ENCODE measurements at places on chromosomes 2 and 18. TPM values are rescaled to one million over a fixed set of nuclear protein-coding genes. Genes with fewer than 3 reads are reported as not detected.
A peak's percentile ranks its signal among the peaks of the same experiment; 100 is the strongest.

DNA sequence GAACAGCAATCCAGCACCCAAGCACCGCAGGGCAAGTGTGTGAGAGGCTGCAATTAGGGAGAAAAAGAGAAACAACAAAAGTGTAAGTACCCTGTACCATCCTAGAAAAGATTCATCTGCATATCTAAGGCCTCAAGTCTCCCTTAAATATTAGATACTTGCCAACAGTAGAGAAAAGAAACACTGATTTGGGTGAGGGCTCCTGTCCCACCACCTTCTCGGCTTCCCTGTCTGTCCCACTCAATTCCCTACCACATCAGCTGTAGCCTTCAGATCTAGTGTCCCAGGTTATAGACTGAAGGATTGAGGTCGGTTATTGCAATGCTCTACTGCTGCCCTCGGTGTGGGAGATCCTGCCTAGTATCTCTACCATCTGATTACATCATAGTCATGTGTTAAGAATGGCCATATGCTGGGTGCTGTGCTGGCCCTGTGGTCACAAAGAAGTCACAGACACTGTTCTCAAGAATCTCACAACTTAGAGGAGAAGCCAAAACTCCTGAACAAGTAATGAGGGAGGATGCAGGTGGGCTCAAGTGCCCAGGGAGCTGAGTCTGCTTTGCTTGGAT lies 2.5 kb downstream of the RAX start:
- H3K4me1 ChIP-seq, result peaks cover 8% of the 10 kb centered on the region
- H3K27me3 ChIP-seq, result peaks cover 98% of the 10 kb centered on the region
- H3K4me3 ChIP-seq, result no peak overlapping the region

DNA sequence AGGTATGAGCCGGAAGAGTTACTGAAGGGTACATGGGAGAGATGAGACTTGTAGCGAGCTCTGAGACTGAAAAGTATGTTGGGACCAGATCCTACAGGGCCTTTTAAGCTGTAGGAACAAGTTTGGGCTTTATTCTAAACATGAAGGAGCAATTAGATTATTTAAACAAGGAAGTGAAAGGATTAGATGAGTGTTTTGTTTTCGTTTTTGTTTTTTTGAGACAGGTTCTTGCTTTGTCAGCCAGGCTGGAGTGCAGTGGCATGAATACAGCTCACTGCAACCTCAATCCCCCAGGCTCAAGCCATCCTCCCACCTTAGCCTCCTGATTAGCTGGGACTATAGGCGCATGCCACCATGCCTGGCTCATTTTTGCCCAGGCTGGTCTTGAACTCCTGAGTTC lies 110.7 kb downstream of the C1D start:
- no peaks in the 10 kb centered on the region for H3K4me1 ChIP-seq
- no peak overlapping the region for H3K4me3 ChIP-seq
- H3K36me3 ChIP-seq, result no peaks in the 10 kb centered on the region
- no peaks in the 10 kb centered on the region for H3K27me3 ChIP-seq
- no peak for DNase-seq

The SERPINB4 gene
- total RNA-seq, result 0.96 TPM

The CCDC93 gene
- total RNA-seq, result 16.9 TPM

DNA sequence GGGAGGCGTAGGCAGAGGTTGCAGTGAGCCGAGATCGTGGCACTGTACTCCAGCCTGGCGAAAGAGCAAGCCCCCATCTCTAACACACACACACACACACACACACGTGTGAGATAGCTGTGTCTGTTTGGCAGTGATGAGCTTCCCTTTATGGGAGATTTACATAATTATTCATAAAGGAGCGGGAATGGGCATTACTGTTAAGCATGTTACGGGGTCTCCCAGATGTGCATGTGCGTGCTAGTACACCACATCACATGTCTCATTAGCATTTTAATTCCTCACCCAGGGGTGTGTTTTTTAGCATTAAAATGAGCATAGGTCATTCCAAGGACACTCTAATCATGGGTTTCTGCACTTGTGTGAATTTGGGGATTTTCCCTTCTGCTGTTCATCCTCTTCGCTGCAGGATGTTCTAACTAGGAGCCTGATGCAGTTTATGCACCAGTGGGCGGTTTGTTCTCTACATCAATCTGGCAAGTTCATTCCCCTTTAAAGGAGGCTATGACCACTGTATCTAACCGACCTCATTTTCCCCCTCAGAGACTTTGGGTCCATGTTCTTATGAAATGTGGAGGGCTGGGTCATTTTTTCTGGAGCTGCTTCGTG lies 1.0 kb upstream of the FAM178B start:
- H3K27me3 ChIP-seq, result no peaks in the 10 kb centered on the region
- no peaks in the 10 kb centered on the region for H3K36me3 ChIP-seq
- no peak overlapping the region for H3K4me3 ChIP-seq
- H3K4me1 ChIP-seq, result peaks cover 4% of the 10 kb centered on the region

DNA sequence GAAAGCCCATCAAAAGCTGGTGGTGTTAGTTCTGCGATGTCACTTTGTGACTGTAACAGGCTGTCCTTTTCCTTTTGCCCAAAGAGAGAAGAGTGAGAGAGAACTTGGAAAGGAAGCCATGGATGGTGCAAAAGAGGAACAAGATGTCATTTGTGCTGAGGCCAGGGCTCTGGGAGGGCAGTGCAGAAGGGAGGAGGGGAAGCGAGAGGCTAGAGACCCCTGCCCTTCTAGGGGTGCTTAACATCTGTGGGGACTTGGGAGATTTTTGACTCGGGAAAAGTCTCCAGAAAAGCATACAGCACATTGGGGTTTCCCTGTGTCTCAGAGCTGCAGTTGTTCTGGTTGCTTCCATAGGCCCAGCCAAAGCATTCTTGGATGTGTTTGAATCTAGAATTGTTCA lies 49.6 kb downstream of the ZBTB7C start:
- DNase-seq, result no peak
- no peak overlapping the region for H3K4me3 ChIP-seq
- no peaks in the 10 kb centered on the region for H3K27me3 ChIP-seq
- H3K4me1 ChIP-seq, result peaks cover 7% of the 10 kb centered on the region
- no peaks in the 10 kb centered on the region for H3K36me3 ChIP-seq
- H3K27ac ChIP-seq, result no peak overlapping the region

The NETO1 gene
- total RNA-seq, result 19.3 TPM

The KIF3C gene
- 58.8 TPM for total RNA-seq

DNA sequence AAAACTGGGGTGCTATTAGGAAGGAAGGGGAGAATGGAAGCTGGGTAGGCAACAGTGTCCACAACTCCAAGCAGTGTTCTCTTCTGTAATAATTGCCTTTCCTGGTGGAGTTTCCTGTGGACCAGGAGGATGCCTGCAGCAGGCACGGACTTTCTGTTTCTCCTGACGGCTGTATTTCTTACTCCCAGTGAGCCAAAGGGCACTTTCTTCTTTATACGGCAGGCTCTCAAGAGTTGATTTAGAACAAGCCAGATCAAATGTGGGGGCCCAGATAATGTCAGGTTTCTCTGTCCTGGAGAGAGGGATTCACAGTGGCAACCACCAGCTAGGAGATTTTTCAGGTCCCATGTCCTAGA lies 13.0 kb upstream of the PROC start:
- no peak for DNase-seq
- H3K4me3 ChIP-seq, result no peak overlapping the region
- H3K27ac ChIP-seq, result no peak overlapping the region
- H3K36me3 ChIP-seq, result no peaks in the 10 kb centered on the region

The DNAH7 gene
- total RNA-seq, result 0.07 TPM

The RDH14 gene
- total RNA-seq, result 23.6 TPM

DNA sequence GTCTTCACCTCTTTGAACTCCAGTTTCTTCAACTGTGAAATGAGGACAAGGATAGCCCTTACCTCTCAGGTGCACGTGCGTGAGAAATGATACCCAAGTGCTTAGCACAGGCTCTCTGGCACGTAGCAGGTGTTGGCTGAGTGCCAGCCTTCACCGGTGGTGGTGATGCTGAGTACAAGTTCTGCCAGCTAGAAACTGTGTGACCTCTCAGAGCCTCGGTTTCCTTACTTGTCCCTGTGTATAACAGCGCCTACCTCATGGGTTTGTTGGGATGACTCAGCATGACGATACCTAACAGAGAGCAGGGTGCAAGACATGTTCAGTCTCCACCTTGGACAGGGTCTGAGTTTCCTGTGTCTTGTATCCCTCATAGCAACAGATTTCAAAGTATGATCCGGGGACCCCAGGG lies 205.1 kb downstream of the TNS1 start:
- H3K27me3 ChIP-seq, result no peaks in the 10 kb centered on the region
- H3K4me3 ChIP-seq, result no peak overlapping the region
- peak; percentile 27 for DNase-seq

DNA sequence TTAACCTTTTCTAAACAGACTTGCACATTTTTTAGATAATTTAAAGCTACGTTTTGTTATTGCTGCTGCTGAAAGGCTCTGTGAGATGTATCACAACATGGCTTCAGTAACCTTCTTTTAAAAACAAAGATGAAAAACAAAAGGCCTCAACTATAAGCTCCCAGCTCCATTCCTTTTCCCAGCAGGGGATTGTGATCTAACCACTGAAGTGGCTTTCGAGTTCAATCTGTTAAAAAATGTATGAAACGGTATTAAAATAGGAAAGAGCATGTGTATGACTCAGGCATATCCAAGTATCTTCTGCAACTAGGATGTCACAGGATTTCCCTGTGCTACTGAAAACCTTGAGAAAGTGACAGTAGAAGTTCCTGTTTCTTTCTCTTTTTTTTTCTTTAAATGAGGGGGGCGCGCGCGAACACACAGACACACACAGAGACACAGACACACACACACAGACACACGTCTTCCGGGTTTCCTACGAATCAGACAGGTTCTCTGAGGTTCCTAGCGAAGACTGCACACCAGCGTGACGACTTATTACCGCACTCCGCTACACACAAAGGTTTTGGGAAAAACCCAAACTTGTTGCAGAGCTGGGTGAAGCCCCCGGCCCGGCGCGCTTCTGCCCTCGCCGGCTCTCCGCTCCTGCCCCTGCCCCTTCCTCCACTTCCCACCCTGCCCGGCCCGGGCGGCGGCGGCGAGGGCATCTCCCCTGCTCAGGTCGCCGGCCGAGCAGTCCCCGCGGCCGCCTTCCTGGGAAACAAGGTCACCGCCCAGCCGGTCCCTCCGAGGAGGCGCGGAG lies 86.8 kb downstream of the RBMS1 start:
- H3K27ac ChIP-seq, result no peak overlapping the region
- H3K4me1 ChIP-seq, result peaks cover 4% of the 10 kb centered on the region
- H3K4me3 ChIP-seq, result peak overlapping the region; percentile 74

GRCh38 chr2:24456599-24457556 lies 34.2 kb upstream of the NCOA1 start:
- H3K27me3 ChIP-seq, result no peaks in the 10 kb centered on the region
- H3K27ac ChIP-seq, result no peak overlapping the region
- H3K4me1 ChIP-seq, result no peaks in the 10 kb centered on the region

The RGPD3 gene
- total RNA-seq, result 0.17 TPM

The SGPP2 gene
- not detected for total RNA-seq

The SLC9A4 gene
- not detected for total RNA-seq

- H3K4me3 ChIP-seq, result no peak overlapping the region
- no peak overlapping the region for H3K27ac ChIP-seq
- DNase-seq, result no peak
- no peaks in the 10 kb centered on the region for H3K36me3 ChIP-seq
Observed at GRCh38 chr2:57598551-57598950, 448.1 kb upstream of the VRK2 start.

DNA sequence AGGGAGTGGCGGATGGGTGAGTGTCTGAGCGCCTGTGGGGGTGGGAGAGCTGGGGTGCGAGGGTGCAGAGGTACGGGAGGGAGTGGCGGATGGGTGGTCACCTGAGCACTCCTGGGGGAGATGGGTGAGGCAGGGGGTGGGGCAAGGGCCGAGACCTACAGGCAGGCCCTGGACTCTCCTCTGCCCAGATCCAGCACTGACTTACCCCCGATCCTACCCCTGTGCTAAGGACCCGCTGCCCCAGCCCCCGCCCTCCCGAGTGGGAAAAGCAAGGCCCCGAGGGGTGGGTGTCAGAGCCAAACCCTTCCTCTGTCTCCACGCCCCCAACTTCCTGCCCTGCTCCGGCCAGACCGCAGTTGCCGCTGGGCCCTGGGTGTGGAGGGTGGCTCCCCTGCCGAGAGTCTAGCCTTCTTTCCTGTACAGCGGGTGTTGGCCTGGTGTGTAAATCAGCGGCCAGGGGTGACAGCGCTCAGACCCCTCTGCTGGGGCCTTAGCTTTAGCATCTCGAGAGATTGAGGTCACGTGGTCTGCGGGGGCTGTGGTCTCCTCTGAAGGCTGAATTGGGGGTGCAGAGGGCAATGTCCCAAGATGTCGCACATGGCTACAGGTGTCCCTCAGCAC lies 12.5 kb downstream of the BOK start:
- no peaks in the 10 kb centered on the region for H3K27me3 ChIP-seq
- H3K27ac ChIP-seq, result no peak overlapping the region
- no peak overlapping the region for H3K4me3 ChIP-seq
- no peaks in the 10 kb centered on the region for H3K4me1 ChIP-seq
- DNase-seq, result no peak

- H3K36me3 ChIP-seq, result peaks cover 7% of the 10 kb centered on the region
- H3K27me3 ChIP-seq, result no peaks in the 10 kb centered on the region
- H3K4me1 ChIP-seq, result no peaks in the 10 kb centered on the region
- no peak for DNase-seq
- H3K27ac ChIP-seq, result no peak overlapping the region
Observed at GRCh38 chr2:112762276-112762675, 2.1 kb downstream of the CKAP2L start.

- no peak overlapping the region for H3K27ac ChIP-seq
- no peaks in the 10 kb centered on the region for H3K4me1 ChIP-seq
- no peak overlapping the region for H3K4me3 ChIP-seq
- H3K27me3 ChIP-seq, result no peaks in the 10 kb centered on the region
- no peaks in the 10 kb centered on the region for H3K36me3 ChIP-seq
Observed at GRCh38 chr2:138548796-138549195, 47.2 kb downstream of the SPOPL start.

The NLRC4 gene
- not detected for total RNA-seq

All from H1 (cell line).